ENCODE measurements at places on chromosomes 2 and 18.
A peak's percentile ranks its signal among the peaks of the same experiment; 100 is the strongest.

DNA sequence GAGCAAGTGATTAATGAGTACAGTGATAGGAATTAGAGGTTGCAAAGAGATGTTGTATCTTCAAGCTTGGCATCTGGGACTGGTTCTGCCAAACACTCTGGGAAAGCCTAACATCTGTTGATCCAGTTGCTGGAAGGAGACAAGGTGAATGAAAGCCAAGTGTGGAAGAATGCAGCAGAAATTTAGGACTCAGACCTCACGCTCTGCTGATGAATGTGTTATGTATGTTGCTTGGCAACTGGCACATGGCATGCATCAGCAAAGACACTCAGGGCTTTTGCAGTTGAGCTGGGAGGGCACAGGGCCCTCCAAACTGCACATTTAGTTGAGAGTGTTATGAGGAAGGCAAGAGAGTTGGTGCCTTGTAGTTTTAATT is 105.5 kb downstream of the COLEC12 start:
- DNase-seq = peak; percentile 88

DNA sequence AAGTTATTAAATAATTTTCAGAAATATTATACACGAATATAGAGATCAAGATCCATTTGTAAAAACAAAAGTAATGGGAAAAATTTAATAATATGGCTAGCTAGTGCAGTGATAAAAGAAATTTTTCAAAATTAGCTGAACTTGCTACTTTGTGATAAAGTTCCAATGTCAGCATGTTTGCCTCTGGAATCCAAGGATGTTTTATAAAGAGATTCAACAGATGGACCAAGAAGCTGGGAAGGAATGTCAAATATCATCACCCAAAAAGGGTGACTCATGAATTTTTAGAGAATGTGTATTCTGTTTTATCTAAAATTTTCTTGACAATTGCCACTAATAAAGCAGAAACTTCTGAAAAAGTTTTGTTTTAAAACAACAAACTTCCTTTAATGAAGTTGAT is 95.3 kb downstream of the FSIP2 start:
- peak; percentile 37 for DNase-seq

DNA sequence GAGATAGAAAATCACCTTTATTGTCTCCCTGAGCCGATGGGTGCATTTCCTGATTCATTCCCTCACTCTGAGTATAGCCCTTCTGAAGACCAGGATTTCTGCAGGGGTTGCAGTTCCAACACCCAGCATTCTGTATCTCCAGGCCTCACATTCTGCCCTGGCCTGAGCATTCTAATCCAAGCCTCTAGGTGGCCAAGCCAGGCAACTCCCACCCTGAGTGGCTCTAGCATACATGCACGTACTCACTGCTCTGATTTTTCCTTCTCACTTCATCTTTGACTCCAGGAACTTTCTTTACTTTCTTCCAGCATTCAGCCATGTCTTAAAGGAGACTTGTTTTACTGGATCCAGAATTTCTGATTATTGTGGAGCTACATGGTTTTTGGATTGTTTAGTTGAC is 100.7 kb upstream of the STK39 start:
- DNase-seq = peak; percentile 65

DNA sequence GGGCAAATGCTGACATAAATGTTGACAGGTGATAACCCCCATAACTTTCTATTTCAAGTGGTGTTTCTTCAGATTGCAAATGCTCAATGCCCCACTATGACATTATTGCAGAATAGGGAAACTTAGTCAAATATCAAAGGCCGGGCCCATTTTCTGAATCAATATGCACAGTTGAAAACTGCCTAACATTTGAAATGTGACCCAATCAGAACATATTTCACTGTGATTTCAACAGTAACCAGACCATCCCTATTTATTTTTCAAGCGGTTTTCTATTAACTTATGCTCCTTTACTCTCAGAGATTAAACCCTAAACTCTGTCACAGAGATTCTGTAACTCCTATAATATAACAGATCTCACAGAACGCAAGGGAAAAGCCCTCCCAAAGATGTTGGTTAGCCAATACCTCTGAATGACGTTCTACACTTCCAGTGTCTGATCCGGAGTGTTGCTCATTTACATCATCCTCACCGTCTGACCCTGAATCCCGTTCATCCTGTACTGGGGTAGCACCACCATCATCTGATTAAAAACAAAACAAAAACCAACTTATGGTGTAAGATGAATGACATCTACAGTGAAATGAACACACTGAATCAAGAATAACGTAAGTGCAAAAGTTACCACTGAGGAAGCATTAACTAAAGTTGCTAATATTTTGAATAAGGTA is 2.9 kb downstream of the IWS1 start:
- DNase-seq = no peak

GRCh38 chr2:51103205-51103604 is 71.3 kb upstream of the NRXN1 start:
- peak; percentile 4 for DNase-seq

Measured in ELR (cell line).